ENCODE measurements at places on chromosomes 16 and 17.

DNA sequence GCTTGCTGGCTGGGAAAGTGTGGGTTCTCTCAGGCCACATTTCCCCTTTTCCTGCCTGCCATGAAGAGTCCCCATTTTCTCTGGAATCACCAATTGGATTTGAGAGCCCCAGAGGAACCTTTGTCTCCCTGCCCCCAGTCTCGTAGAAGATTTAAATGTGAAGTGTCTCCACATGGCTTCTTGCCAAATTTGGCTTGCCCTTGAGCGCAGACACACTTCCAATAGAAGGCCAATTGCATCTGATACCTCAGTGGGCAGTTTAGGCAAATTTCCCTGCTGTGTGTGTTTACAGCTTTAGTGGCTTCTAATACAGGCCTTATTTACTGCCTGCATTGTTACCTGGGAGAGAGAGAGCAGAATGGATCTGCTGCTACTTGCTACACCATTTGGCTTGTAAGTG lies 29.7 kb downstream of the CDK5R1 start:
- no peak for DNase-seq

DNA sequence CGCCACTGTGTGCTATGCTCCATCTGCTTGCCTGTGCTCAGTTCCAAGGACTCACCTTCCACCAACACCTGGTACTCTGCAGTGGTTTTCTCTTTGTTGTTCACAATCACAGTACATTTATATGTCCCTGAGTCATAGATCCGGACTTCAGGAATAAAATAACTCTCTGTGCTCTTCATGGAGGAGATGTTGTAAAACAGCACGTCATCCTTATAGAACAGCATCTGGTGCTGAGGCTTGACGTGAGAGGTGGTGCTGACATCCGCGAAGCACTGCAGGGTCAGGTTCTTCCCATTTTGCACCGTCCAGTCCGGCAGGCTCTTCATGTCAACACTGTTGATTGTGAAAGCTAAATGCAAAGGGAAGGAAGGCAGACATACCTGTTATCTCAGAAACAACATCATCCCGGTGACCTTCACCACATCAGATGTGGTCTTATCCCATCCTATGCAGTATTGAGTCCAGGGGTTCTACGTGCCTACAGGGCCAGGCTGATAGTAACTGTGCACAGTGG lies 12.8 kb downstream of the PECAM1 start:
- DNase-seq: no peak

GRCh38 chr17:43881758-43882505 lies 25.4 kb downstream of the MPP2 start:
- DNase-seq: no peak

DNA sequence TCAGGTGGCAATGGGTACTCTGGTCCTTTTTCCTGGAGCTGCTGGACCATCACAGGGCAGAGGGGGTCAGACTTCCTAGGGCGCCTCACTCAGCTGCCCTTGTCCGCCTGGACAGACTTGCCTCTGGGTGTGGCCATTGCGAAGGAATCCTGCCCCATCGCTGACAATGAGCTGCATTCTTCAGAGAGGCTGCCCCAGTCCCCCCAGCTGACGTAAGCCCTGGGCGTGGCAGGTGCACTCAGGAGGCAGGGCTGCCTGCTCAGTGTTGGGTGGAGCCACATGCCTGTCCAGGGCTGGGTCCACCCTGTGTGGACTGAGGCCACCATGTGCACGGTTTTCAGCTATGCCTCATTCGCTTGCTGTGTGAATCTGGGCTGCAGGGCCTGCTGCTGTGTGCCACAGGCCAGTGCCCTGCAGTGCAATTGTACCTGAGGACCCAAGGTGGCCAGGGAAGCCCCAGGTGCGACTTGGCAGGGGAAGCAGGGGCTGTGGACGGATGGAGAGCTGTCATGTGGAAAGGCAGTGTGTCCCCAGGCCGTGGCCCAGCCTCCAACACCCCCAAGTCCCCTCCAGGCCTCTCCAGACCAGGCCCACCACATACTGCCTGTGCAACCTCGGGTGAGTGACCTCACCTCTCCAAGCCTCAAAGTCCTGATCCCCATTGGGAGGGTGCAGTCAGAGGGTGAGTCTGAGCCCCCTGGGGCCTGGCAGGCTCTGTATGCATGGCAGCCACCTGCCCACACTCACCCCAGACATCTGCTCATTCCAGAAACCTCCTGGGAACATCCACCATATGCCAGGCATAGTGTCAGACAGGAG lies 14.0 kb upstream of the MPRIP start:
- no peak for DNase-seq

DNA sequence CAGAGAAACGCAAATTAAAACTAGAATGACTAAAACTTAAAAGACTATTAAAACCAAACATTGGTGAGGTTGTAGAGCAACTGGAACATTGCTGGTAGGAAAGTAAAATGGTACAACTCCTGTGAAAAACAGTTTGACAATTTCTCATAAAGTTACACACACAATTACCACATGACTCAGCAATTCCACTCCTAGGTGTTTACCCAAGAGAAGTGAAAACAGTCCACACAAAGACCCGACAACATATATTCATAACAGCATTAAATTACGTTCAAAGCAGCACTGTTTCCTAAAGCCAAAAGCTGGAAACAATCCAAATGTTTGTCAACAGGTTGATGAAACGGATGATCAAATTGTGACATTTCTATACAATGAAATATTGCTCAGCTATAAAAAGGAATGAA lies 26.5 kb upstream of the ALOX12 start:
- DNase-seq: no peak

GRCh38 chr16:31134625-31135534 lies 647 bp downstream of the PRSS8 start:
- no peak for DNase-seq

- DNase-seq: no peak
Measured at GRCh38 chr17:27893841-27894503, 807 bp upstream of the LYRM9 start.

GRCh38 chr17:7573324-7574080 lies 5.9 kb upstream of the CD68 start:
- peak; percentile 95 for DNase-seq

DNA sequence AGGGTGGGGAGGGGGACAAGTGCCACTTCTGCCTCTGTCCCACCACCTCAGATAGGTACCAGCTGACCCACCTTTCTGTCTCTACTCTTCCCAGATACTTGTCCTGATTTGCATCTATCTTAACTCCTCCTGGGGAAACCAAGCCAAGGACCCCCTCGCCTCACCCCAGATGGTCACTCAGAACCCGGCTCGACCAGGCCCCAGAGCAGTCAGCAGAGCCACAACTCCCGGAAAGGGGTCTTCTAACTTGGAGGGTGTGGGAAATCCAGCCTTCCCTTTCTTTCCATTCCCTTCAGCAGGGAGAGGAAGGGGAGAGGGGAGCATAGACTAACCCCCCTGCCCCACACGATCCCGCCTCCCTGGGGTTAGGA lies 1.9 kb downstream of the CAVIN1 start:
- DNase-seq: no peak

DNA sequence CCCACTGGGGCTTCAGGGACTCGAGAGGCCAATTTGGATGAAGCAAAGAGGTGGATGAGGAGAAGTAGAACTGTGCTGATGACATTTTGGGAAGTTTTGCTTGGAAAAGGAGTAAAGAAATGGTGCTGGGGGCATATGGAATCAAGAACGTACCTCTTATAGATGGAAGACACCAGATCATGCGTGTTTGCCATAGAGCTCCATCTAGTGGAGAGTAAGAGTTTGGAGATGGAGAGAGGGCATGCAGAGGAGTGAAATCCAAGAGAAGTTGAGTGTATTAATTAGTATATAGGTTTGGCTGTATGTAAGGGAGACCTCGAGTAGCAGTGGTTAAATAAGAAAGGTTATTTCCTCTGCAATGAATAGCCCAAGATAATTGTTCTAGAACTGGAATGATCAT lies 56.0 kb downstream of the SHISA6 start:
- no peak for DNase-seq

DNA sequence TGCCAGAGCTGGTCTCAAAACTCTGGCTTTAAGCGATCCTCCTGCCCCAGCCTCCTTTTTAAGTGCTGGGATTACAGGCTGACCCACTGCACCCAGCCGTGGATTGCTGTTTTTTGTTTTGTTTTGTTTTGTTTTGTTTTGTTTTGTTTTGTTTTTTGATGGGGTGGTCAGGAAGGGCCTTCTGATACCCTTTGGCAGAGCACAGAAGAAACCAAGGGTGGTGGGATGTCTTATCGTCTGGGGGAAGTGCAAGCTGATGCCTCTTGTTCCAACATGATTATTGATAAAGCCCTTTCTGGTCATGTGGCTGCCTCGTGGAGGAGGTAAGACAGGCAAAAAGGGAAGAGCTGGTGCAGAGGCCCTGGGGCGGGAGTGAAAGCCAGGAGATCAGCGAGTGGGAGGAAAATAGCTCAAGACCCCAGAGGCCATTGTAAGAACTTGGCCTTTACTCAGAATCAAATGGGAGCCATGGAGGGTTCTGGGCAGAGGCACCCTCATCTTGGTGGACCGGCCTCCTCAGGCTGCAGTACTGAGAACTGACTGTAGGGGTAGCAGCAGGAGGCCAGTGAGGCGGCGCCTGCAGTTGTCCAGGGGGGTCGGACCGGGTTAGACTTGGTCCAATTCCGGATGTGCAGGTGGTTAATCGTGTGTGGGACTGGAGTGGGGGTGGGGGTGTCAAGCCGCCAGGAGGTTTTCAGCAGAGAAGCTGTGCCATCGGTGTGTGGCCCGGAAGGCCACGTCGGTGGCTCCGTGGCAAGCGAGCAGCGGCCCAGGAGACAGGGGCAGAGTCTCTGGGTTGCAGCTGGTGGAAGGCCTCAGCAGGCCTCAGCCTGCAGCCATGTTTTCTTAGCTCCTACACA lies 84.4 kb upstream of the GSE1 start:
- peak; percentile 39 for DNase-seq

DNA sequence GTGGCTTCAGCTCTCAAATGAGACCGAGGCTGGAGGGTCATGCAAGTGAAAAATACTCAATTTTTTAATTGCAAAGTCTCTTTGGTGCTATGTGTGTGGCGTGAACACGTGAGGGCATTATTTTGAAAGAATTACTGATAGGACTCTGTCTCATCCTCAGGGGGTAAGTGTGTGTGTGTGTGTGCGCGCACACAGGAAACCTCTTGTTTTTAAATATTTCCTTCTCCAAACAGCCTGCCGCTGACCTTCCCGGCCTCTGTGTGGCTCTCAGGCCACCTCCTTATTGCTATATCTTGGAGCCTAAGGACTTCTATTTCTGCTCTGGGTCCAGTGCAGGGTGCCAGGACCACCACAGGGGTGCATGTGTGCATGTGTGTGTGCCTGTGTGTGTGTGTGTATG lies 99.7 kb downstream of the CMIP start:
- DNase-seq: no peak

- DNase-seq: no peak
Measured at GRCh38 chr16:20637247-20637646, 60.2 kb downstream of the ACSM1 start.

- no peak for DNase-seq
Measured at GRCh38 chr17:45018514-45018847, 33.0 kb downstream of the DCAKD start.

GRCh38 chr17:60323754-60324153 lies 68.2 kb downstream of the USP32 start:
- DNase-seq: no peak

DNA sequence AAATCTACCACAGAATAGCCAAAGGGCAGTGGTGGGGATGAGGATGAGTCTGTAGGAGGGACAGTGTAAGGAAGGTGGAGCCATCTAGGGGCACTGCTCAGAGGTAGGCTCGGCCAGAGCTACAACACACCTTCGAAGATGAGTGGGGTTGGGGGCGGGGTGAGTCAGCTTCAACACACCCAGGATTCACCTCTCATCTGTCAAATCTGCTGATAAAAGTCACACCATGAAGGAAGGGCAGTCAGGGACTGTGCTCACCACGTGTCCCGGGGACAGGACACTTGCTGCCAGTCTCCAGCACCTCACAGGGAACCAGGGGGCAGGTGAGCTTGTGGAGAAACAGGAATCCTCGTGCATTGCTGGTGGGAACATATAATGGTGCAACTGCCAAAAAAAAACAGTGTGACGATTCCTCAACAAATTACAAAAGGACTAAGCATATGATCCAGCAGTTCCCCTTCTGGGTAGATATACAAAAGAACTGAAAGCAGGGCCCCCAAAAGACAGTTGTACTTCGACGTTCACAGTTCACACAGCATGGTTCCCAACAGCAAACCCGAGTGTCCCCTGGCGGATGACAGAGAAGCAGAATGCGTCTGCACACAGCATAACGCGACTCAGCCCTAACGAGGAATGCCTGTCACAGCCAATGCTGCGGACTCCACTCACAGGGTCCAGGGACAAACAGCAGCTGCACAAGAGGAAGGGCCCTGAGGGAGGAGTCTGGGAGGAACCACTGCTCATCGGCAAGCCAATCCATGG lies 133.1 kb downstream of the ANKRD11 start:
- DNase-seq: peak; percentile 18

GRCh38 chr16:83004868-83005652 lies 378.3 kb downstream of the CDH13 start:
- DNase-seq: no peak

GRCh38 chr17:78005452-78006171 lies 47.1 kb downstream of the TNRC6C start:
- DNase-seq: no peak

DNA sequence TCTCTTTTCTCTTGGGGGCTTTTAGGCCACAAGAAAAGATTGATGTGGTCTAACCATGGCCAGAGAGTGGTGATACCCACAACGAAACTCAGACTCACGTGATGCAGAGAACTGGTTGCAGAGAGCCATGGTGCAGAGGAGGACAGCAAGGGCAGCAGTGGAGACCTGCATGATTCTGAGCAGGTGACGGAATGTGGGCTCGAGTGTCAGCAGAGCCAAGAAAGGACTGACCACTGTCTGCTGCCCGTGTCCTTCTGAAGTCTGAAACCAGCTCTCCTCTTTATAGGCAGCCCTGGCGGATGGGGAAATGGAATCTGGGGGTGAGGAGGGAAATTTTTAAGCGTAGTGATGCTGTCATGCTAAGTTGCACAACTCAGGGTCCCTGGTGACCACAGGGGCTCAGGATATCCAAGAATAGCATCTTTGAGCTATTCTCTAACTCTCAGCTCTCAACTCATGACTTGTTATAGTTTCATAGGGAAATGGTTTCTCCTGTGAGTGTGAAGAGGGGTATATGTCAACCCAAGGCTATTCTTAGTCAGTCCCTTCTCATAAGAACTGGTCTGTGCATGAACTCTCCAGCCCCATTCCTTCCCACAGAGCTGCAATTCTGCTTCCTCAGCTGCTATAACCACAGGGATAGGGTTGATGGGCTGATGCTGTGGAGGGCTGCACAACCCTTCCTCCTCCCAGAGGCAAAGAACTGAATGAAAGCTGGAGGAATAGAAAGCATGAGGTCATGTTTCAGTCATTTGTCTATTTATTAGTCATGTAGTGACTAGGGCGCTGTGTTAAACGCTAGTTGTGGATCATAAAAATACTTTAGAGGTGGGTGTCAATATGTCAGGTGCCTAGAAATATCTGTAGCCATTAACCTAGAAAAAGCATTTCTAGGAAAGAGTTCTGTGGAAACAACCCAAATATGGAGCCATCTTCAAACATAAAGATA lies at the start of gene CCL3:
Gene CCL3, minus strand, starts transcription at position 256 of the 949 bp plus-strand sequence. Its CDS starts 85 bp downstream, at position 171.
- DNase-seq: peak; percentile 47

- DNase-seq: no peak
Measured at GRCh38 chr17:76892329-76892728, 24.1 kb downstream of the MGAT5B start.

DNA sequence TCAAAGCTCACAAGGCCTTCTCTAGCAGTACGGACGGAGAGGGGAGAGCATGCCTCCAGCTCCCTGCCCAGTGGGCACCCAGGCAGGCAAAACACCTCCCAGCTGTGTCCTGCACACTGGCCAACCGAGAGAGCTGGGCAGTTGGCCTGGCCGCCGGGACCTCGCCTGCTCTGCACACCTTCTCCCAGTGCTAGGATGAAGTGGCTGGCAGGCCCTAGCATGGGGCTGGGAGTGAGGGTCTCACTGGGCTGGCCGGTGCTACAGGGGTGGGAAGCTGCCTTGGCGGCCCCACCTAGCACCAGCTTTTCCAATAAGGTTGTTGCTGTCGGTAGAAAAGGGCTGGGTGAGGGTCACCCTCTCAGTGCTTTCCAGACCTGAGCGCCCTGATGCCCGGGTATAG lies 60.2 kb downstream of the SDK2 start:
- DNase-seq: no peak
